ENCODE measurements at places on chromosomes 12 and 14. TPM values are rescaled to one million over a fixed set of nuclear protein-coding genes. Genes with fewer than 3 reads are reported as not detected.
A peak's percentile ranks its signal among the peaks of the same experiment; 100 is the strongest.

DNA sequence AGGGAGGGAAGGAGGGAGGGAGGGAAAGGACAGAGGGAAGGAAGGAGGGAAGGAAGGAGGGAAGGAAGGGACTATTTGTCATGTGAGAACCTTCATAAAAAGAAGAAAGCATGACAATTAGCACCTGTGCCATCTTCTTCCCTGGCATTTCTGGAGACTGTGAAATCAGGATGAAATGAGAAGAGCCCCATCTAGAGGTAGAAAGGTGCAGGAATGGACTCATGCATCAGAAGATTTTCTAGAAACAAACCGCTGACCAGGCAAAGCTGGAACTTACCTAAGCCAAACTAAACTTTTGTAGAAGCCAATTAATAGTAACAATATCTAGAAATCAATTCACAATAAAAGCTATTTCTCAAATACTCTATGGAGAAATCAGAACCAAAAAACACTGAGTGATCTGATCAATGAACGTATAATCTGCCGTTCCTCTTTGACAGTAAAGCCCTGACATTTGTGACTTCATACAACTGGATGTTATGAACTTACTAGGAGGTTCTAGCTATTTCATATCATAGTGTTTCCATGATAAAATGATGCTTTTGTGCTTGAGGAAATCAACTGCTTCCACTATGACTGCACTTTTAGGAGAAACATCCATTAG, 24.4 kb upstream of the CRACR2A start:
- peak; percentile 38 for DNase-seq

- peak; percentile 25 for DNase-seq
These were observed at the start of gene OAS2 for GRCh38 chr12:112978163-112979040. Gene OAS2, plus strand, starts transcription at chr12:112978519. Its CDS starts 90 bp downstream, at chr12:112978609.

DNA sequence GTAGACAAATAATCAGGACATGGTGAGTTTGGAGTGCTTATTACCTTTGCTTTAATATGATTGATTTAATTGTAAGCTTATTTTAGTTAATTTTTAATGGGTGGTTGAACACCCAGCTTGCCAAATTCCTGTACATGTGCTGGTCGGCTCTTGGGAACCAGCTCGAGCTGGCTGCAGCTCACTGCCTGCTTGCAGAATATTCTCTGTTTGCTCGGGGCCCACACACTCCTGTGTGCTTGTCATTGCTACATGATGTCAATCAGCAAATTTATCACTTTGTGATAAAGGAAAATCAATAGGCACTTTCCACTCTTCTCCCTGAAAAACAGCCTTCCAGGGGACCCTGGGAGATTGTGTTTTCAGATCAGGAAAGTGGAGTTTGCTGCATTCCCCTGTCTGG, 141.1 kb upstream of the LHX5 start:
- DNase-seq: no peak

GRCh38 chr12:6355491-6356373, 13.9 kb upstream of the TNFRSF1A start:
- no peak for DNase-seq

- peak; percentile 47 for DNase-seq
These were observed 9.4 kb downstream of the AHNAK2 start for GRCh38 chr14:104968541-104969401.

DNA sequence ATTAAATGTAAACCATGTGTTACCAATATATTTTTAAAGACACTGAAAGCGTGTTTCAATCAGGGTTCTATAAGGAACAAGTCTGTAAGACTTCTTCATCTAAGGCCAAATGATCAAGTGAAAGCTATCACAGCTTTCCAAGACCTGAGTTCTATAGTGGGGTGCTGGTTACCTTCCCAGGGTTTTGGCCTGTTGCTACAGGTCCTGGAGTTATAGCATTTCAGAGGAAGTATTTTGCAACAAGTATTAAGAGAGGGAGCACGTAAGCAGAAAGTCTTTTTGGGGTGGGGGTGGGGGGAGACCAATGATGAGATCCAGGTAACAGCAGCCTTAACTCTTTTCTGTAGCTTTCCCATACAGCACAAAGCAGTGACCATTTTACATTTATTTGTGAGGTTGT, 43.8 kb downstream of the FOXN3 start:
- no peak for DNase-seq

DNA sequence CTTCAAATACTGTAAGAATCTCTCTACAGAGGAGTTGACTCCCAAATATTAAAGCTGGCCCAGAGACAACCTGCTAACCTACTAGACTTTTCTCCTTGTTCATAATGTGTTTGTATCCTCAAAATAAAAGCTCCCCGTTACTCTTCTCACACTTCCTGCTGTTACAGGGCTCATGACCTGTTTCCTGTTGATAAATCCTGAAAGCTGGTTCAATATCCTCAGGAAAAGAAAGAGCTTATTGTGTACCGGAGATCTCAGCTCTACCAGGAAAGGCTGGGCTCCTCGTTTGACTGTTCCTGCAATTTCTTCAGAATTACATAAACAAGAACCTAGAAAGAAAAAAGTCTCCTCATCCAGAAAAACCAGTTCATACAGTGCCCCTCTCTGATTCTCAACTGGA, 30.8 kb downstream of the CLEC1A start:
- DNase-seq: no peak

GRCh38 chr12:47328831-47329545, 249.2 kb upstream of the AMIGO2 start:
- DNase-seq: no peak

DNA sequence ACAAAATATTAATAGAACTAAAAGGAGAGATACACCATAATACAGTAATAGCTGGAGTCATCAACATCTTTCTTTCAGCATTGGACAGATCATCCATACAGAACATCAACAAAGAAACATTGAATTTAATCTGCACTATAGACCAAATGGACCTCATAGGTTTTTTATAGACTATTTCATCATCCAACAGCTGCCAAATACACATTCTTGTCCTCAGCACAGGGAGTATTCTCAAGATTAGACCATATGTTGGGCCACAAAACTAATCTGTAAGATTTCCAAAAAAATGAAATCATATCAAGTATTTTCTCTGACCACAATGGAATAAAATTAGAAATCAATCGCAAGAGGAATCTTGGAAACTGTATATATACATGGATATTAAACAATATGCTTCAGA, 86.9 kb downstream of the FSCB start:
- DNase-seq: no peak

DNA sequence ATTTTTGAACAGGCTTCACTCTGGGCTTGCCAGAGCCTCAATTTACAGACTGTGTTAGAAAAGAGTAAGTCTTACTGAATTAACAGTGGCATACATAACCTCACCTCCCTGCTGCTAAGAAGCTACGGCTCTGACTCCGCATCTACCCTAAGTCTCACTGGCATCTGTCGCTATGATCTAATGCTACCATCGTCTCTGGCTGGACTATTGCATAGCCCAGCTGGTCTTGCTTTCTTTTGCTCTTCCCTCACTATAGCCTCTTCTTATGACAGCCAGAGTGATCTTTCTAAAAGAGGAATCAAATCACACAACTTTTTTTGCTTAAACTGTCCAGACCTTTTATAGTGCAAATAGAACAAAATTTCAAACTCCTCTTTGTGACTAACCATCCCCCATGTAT, 81.1 kb downstream of the SLC24A4 start:
- no peak for DNase-seq

DNA sequence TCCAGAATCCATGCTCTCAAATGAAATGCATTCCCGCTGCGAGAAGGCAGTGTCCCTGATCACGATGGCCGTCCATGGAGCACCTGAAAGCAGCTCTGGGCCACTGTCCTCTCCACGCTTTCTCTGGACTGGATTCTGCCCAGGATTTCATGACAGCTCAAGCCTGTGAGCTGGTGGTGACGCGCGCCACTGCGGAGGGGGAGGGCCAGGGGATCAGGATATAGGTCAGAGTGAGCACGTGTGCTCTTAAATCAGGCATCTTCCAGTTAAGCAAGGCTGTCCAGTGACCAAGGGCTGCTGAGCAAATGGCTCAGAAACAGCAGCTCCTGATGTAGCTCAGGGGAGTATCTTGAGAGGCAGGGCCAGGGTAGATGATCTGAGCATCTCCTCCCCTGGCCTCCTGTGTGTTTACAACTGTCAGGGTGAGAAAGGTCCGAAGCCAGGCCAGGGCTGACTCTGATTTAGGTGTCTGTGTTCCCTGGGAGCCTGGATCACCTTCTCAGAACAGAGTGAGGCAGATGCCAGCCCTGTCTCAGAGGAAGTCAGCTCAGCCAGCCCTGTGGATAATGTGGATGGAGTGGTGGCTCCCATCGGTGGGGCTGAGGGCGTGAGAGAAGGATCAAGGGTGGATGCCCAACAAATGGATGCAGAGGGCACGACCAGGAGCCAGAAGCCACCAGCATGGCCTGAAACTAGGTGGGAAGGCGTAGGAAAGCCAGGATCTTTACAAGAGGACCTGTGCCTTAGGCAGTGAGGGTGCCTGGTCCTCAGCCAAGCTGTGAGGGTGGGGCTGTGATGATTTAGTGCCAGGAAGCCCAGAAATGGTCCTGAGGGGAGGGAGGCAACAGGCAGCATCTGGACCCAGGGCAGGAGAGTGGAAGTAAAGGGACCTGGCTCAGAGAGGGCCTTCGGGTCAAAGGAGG, 55.3 kb downstream of the ELK3 start:
- no peak for DNase-seq

The SYNJ2BP gene
- 21.0 TPM for total RNA-seq

The DDN gene
- total RNA-seq: 0.50 TPM

The CORO1C gene
- 52.8 TPM for total RNA-seq

The ADIPOR2 gene
- total RNA-seq: 28.1 TPM

The FANCM gene
- 7.2 TPM for total RNA-seq

The KRT83 gene
- 1.4 TPM for total RNA-seq

The ASCL1 gene
- total RNA-seq: not detected
